Neural progenitor cell (in vitro differentiated cells): ENCODE measurements at places on chromosomes 5 and 9. TPM values are rescaled to one million over a fixed set of nuclear protein-coding genes. Genes with fewer than 3 reads are reported as not detected.

DNA sequence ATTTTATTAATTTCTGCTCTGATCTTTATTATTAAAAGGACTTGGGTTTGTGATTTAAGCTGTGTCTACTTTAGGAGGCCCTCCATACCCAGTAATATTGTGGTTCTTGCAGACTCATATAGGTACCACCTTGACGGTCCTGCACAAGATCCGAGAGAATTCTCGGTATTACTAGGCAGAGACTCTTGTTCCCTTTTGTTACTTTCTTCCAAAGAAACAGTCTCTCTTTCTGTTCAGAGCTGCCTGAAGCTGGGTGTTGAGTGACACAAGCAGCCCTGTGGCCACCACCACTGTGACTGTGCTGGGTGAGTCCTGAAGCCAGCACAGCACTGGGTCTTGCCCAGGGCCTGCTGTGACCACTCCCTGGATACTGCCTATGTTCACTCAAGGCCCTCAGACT is 666.6 kb downstream of the SEMA5A start:
- DNase-seq, result no peak

- DNase-seq, result no peak
Measured at GRCh38 chr9:108099854-108100253, 610.3 kb upstream of the KLF4 start.

GRCh38 chr9:88604836-88605511 is 70.0 kb downstream of the NXNL2 start:
- no peak for DNase-seq

DNA sequence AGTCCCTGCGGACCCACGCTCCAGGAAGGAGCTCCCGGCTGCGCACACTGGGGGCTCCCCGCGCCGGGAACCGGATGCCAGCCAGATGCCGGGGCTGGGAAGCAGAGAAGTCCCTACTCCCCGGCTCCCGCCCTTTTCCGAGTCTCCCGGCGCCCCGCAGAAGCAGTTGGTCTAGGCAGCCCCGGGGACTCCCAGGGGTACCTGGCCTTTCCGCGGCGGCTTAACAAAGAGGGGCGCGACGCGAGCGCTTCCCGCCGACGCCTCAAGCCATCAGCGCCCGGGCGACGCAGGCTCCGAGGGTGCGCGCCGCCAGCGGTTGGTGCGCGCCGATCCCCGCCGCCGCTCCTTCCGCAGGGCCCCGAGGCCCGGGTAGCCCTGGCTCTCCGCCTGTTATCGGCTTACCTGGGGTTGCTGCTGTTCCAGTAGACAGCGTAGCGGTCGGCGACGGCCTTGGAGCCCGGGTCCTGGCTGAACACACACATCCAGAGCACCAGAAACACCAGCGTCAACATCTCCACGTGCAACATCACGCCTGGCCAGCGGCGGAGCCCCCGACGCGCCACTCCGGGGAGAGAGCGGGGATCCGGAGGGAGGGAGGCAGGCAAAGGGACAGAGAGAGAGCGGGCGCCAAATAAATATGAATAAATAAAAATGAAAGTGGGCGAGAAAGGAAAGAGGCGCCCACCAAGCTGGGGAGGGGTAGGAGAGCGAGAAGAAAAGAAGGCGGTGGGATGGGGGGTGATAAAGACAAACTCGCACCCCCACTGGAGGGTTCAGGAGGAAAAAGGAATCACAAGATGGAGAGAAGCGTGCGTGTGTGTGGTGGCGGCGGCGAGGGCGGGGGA is 428 bp downstream of the EFNA5 start:
- peak; percentile 58 for DNase-seq

DNA sequence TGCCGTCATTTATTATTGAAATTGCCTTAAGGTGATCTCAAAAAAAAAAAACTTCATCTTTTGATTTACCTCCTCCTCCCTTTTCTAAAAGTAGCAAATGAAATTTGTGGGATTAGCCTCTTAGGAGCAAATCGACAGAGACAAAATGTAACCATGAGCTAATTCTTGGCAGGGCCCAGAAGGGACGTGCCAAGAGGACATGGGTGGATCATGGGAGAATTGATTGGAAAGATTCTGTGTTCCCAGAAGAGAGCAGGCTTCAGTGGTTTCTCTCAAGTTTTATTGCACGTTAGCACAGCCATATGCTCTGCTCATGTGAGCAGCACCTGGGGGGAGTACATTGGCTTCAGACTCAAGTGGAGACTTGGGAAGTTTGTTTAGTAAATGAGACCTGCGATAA is 394.6 kb downstream of the ELAVL2 start:
- DNase-seq, result no peak

DNA sequence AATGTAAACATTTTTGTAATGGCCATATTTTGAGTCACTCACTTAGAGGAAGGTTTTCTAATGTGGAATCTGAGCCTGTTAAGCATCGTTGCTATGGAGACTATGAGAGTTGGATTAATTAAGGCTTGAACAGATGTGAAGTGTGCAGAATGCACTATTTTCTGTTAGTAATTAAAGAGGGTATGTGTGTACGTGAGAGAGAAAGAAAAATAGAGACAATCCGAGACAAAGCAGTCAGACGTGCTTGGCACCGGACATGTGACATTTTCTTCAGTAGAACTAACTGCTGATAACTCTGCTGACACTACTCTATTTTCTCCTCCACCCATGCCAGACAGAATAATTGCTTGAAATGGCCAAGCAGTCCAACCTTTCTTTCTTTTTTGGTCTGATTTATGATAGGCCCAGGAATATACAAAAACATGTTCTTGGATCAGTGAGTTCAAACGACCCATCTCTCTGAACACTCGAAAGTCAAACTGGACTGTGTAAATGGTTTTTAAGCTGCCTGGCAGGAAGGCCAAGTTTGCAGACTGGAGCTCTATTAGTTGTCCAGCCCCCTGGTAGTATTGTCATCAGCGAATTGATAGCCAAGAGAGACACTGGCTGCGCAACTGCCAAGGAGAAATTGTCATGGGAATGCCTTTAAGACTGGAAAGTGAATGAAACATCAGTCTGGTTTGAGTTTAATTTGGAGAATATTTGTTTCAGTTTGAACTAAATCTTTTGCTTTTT is 322.1 kb downstream of the ARHGEF28 start:
- no peak for DNase-seq

The DMGDH gene
- total RNA-seq, result 0.32 and 1.4 TPM in 2 replicates

DNA sequence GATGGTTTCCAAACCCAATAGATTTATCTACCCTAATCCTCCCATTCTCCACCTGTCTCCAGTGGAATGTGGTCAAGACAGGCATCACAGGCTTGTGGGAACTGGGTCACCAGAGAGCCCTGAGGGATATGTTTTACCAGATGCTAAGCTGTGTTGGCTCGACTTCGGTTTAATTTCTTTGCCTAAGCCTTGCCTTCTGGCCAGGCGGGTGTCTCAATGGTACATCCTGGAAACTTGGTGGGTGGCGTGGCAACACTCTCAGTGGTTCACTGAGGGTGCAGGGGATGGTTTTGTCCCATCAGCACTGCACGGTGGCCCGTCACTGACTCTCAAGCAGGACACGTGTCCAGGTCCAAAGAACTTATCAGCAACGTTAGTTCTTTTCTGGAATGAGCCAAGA is 192.2 kb downstream of the TENT4A start:
- DNase-seq, result no peak

DNA sequence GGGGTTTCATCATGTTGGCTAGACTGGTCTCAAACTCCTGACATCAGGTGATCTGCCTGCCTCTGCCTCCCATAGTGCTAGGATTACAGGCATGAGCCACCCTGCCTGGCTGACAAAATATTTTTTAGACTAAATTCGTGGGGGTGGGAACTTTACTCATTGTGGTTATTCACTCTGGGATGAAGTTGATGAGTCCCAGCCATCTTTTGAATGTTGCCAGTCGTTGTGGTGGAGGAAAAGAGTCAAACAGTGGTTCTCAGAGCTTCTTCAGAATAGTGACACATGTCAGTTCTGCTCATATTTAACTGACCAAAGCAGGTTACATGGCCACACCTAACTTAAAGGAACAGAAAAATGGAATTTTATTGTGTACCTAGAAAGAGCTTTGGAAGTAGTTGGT is 6.9 kb downstream of the SREK1 start:
- no peak for DNase-seq

GRCh38 chr5:178766936-178767912 is 36.8 kb upstream of the ZNF354A start:
- peak; percentile 10 for DNase-seq

DNA sequence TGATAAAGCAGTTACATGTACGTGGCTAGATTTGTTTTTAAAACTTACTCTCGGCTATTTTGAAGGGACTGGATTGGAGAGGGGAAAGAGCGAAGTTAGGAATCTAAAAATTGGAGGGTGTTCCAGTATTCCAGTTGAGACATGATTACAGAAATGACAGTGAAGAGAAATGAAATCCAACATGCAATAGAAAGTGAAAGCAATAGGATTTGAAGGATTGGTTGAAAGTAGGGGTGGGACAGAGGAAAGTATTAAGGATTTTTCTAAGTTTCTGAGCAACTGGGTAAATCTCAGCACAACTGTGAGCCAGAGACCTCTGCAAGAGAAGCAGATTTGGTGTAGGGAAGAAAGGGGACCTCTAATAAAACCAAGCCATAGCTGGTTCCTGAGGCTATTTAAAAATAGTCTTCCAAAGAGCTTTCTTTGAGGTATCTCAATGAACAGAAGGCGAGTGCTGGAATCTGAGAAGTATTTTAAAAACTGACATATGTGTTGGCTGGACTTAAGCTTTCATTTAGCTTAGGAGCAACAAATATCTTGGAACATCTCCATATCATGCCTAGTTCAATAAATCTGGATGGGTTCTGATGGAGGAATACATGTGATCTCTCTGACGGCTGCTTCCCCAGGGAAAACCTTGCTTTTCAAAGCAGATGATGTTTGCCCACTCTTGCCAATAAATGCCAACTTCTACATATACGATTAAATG is 110.4 kb upstream of the IFNK start:
- DNase-seq, result no peak

The FGFR4 gene
- 8.2 and 41.3 TPM in 2 replicates for total RNA-seq

DNA sequence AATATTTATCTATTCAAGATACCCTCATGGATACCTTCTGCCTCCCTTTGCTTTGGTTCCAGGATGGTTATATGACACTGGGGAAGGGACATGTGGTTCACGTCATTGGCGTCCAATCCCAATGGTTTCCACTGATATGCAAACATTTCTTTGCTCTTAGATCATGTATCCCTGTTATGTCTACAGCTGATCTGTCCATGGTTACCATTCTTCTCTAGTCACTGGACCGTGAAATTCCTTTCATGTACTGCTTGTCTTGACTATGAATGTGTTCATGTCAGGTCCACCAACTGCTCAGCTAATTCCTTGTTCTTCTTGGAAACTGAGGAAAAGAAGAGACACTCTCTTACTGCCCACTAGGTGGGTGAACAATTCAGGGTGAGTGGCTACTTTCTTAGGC is 391.1 kb upstream of the ZNF608 start:
- DNase-seq, result no peak

- no peak for DNase-seq
Measured at GRCh38 chr5:15601853-15602252, 101.9 kb downstream of the FBXL7 start.

The BRINP1 gene
- total RNA-seq, result 0.46 and 0.62 TPM in 2 replicates

- no peak for DNase-seq
Measured at GRCh38 chr9:23117616-23118015, 671.0 kb downstream of the DMRTA1 start.

The FKBP15 gene
- 18.6 and 25.5 TPM in 2 replicates for total RNA-seq

GRCh38 chr5:149757197-149757947 is 27.3 kb downstream of the PPARGC1B start:
- DNase-seq, result no peak

- DNase-seq, result no peak
Measured at GRCh38 chr5:74394916-74395880, 245.3 kb downstream of the ENC1 start.

The CATSPER3 gene
- total RNA-seq, result 0.19 TPM in 1 of 2 replicates, not detected in the other

The DMRTA1 gene
- 14.0 and 21.3 TPM in 2 replicates for total RNA-seq

- DNase-seq, result peak; percentile 39
Measured at GRCh38 chr9:137236936-137237421, 4.1 kb upstream of the TUBB4B start.

- peak; percentile 32 for DNase-seq
Measured at GRCh38 chr5:128491291-128491690, 46.8 kb downstream of the FBN2 start.

GRCh38 chr5:81268521-81269196 is 32.7 kb upstream of the ZCCHC9 start:
- DNase-seq, result no peak

- no peak for DNase-seq
Measured at GRCh38 chr5:168314735-168315411, 23.4 kb downstream of the WWC1 start.

GRCh38 chr9:126536841-126537465 is 76.8 kb upstream of the LMX1B start:
- no peak for DNase-seq

The ISL1 gene
- not detected in 2 replicates for total RNA-seq

DNA sequence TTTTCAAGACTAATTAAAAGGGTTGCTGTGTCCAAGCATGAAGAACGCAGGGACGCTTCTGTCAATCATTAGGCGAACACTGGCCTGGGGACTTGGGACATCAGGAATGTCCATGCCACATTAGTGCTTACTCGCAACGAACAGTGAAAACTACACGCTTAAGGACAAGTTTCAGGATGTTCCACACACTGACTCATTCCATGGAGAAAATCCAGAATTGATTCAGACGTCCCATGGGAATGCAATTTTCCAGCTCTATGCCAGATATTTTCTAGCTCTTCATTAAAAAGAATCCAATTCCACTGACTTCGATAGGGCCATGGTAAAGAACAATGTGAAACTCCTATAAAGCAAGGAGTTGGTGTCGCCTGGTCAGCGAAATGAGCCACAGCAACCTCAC is 98.2 kb downstream of the CAMSAP1 start:
- no peak for DNase-seq

DNA sequence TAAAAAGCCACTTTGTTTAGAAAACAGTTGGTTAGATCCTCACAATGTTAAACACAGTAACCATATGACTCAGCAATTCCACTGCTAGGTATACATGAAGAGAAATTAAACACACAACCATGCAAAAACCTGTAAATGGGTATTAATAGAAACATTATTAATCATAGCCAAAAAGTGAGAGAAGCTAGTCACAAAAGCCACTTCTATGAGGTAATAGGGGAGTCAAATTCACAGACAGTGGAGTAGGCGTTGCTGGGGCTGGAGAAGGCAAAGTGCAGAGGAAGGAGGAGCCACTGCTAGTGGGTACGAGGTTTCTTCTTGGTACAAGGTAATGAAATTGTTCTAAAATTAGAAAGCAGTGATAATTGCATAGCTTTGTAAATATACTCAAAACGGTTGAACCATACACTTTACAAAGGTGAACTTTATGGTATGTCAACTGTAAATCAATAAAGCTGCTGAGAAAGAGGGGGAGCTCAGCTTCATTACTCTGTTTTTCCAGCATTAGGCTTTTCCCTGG is 364.4 kb downstream of the GADD45G start:
- no peak for DNase-seq

- no peak for DNase-seq
Measured at GRCh38 chr5:75523275-75523674, 11.6 kb downstream of the POLK start.
